ENCODE measurements at places on chromosomes 12 and 14. TPM values are rescaled to one million over a fixed set of nuclear protein-coding genes. Genes with fewer than 3 reads are reported as not detected.

SLC6A15 gene
- 2.6 TPM for total RNA-seq

- no peak for DNase-seq
These were observed 11.2 kb downstream of the DIO2 start for GRCh38 chr14:80200093-80200492.

TMPRSS12 gene
- not detected for total RNA-seq

HVCN1 gene
- 4.1 TPM for total RNA-seq

- no peak for DNase-seq
These were observed 198.5 kb downstream of the SOX5 start for GRCh38 chr12:23750923-23751322.

DNA sequence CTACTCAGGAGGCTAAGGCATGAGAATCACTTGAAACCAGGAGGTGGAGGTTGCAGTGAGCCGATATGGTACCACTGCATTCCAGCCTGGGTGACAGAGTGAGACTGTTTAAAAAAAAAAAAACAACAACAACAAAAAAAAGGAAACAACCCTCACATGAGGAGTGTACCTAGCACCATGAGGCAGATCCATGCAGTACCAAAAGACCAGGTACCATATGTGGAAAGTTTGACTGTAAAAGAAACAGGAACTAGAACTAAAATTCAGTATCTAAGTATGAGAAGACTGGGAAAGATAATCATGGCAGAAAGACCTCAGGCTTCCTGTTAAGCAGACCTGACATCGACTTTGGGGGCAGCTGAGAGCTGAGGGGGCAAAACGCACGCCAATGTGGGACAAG, 55.1 kb downstream of the TRAFD1 start:
- no peak for DNase-seq

- no peak for DNase-seq
These were observed 80.0 kb downstream of the LGMN start for GRCh38 chr14:92668276-92668973.

TRAF3 gene
- 18.6 TPM for total RNA-seq

GRCh38 chr12:50620109-50620977, 115.6 kb downstream of the DIP2B start:
- peak; percentile 94 for DNase-seq

- no peak for DNase-seq
These were observed 16.4 kb upstream of the BTG1 start for GRCh38 chr12:92162079-92162478.

DAD1 gene
- 375 TPM for total RNA-seq

COQ5 gene
- total RNA-seq: 32.6 TPM

GRCh38 chr12:103875666-103876065, 34.6 kb upstream of the NT5DC3 start:
- DNase-seq: no peak

DNA sequence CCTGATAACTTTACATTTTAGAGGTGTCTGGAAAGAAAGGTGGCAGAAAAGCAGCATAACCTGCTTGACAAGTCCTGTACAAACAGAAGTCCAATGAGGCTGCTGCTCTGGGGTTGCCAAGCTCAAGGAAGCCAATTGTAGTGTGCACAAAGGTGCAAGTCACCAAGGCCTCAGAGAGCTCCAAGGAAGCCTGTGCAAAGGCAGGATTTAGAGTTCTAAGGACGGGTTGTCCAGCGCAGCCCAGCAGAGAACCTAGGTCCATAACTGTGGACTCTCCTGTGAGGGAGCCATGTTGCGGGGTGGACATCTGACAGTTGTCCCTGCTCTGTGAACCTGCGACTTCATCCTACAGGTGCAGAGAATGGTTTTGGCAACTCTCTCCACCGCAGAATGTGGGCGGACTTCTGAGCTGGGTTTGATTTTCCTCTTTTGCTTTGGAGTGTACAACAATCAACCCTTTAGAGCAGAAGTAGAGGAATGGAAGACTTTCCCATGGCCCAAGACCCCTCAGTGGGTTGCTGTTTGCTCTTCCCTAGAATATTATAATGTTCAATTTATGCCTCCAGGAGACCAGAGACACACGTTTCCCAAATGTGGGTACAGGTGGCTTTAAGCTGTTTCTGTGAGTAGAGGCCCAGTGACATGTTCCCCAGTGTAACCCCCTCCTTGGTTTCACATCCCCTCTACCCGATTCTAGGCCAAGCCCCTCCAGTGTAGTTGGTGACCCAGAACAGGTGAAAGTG, 81.0 kb downstream of the ETV6 start:
- DNase-seq: no peak

DNA sequence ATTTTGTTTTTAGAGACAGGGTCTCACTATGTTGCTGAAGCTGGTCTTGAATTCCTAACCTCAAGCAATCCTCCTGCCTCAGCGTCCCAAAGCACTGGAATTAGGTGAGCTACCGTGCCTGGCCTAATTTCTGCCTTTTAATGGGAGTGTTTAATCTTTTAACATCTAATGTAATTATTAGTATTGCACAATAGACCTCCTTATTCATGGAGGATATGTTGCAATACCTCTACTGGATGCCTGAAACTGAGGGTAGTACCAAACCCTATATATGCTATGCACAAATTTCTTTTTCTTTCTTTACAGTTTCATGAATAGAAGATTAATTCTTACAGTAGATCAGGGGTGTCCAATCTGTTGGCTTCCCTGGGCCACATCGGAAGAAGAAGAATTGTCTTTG, 47.8 kb downstream of the MYRFL start:
- peak; percentile 32 for DNase-seq

DNA sequence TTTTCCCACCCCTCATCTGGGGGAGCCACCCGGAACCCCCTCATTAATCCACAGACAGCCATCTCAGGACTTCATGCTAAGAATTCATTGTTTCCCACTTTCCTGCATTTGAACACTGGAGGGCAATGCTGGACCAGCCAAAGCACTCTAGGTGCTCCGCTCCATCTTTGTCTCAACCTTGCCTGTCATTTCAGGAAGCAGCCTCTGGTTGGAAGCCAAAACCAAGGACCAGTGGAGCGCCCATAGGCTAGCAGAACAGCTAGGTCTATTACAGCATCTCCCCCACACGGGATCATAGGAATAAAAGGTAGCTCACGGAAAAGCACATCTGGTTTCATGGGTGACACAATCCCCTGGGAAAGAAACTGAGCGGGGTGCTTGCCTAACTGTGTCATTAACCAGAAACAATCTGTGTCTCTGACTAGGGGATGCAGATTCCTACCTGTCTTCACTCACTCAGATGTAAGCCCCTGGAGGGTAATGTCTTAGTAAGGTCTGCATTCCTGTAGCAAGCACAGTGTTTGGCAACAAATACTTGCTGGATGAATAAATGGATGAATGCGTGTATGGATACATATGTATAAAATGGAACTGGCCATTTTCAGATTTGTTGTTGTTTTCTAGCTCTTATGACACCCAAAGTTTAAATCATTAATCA, 197.0 kb downstream of the DAD1 start:
- peak; percentile 71 for DNase-seq

GRCh38 chr14:23568600-23569331, 1.2 kb upstream of the AP1G2 start:
- peak; percentile 28 for DNase-seq

GRCh38 chr12:126198966-126199692, 1133.9 kb downstream of the AACS start:
- DNase-seq: no peak

DNA sequence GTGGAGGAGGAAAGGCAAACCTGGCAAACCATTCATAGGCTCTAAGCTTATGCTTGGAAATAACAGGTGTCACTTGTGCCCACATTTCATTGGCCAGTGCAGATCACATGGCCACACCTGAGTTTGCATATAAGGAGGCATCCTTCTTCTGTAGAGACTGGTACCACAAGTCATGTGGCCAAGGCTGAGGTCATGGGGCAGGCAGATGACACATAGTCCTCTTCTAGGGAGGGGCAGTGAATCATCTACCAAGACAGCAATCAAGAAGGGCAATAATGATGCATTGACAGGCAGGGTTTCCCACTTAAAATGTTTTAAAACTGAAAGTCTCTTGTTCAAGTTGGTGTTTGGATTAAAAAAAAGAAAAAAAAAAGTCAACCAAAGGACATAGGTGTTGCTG, 77.3 kb downstream of the DAAM1 start:
- peak; percentile 47 for DNase-seq

B4GALNT3 gene
- 0.11 TPM for total RNA-seq

CSRP2 gene
- 53.0 TPM for total RNA-seq

- no peak for DNase-seq
These were observed 227.9 kb downstream of the TMEM132D start for GRCh38 chr12:129675947-129676346.

- peak; percentile 21 for DNase-seq
These were observed 3.1 kb downstream of the SINHCAF start for GRCh38 chr12:31322801-31323207.

- DNase-seq: no peak
These were observed 10.4 kb downstream of the SERPINA1 start for GRCh38 chr14:94377866-94378470.

DNA sequence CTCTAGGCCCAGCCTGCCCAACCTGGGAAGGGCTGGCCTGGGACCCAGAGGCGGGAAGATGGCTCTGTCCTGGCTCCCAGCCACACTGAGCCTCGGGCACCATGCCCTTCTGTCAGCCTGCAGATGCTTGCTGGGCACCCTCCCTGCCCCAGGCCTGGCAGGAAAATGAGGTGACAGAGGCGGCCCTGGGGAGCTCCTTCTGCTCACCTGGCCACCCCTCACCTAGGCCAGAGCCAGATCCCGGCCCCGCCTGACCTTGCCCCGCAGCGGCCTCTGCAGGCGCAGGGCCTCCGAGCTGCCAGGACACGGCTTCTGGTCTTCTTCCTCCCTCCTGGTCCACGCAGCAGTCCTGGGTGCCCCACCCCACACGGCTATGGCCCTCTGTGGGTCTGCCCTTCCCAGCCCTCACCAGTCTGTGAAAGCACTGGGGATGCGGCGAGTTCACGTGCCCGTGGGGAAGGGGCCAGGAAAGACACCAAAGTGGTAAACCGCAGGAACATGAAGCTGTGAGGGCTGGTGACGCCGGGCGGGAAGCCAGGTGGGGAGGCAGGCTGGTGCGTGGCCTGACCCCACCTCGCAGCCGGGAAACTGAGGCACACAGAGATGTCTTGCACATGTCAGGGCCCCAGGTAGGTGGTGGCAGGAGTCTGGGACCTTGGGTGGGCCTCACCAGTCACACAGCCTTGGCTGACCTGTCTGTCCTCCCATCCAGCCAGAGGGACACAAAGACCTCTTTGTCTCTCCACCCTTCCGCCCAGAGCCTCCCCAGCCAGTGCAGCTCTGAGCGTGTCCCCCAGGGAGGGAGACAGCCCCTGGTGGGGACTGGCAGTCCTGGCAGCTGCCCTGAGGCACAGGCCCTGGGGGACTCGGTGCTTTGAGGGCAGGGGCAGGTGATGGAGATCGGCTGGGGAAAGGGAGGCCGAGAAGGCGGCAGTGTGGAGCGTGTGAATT, 12.8 kb downstream of the BAG5 start:
- DNase-seq: no peak

AQP6 gene
- total RNA-seq: not detected

DNA sequence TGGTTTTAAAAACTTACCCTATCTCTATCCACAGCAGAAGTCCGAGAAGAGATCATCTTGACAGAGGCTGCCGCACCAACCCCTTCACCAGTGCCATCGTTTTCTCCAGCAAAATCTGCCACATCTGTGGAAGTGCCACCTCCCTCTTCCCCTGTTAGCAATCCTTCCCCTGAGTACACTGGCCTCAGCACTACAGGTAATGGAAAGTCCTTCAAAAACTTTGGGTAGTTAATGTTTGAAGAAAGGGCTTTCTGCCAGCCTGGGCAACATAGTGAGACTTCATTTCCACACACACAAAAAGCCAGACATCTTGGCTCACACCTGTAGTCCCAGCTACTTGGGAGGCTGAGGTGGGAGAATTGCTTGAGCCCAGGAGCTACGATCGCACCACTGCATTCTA, 41.6 kb upstream of the RIC8B start:
- no peak for DNase-seq

TMED10 gene
- 363 TPM for total RNA-seq

DNA sequence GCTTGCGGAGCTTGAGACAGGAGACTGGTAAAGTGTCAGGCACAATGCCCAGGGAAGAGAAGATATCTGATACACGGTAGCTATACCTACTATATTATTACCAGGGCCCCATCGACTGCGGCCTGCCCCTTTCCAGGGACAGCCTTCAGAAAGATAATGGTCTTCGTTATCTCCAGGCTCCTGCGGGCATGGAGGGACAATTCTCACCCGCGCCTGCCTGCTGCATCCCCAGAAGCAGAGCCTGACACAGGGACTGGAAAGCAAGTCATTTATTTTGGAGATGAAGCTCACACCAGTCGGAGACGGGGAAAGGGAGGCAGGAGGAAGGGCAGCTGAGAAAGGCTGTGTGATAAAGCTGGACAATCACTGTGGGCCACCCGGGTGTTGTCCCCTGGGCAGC, 67.9 kb upstream of the FAM222A start:
- no peak for DNase-seq

- DNase-seq: no peak
These were observed 113.6 kb upstream of the BTG1 start for GRCh38 chr12:92259291-92259690.

NOC4L gene
- 10.2 TPM for total RNA-seq

DNA sequence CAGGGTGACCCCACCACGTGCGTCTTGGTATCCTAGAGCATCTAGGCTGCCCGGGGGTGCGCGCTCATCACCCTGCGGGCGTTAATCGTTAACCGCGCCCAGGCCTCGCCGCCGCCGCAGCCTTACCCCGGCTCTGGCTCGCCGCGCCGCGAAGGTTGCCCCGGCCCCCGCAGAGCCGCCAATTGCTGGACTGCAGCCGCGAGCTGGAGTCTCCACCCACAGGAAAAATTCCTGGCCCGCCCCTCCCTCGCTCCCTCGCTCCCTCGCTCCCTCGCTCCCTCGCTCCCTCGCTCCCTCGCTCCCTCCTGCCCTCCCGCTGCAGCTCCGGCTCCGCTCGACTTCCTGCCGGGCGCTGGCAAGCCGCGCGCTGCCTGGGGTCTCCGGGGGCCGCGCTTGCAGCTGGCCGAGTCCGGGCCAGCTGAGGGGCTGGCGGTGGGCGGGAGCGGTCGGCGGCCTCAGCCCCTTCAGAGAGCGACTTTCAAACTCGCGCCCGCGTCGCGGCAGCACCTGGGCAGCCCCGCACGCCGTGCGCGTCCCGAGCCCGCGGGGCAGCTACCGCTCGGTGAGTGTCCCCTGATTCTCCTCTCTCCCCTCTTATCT, at the start of gene PLEKHG3:
Gene PLEKHG3 (plus strand): TSS at position 282 of the 600 bp plus-strand sequence. CDS start 23,208 bp downstream, outside the sequence.
- peak; percentile 82 for DNase-seq

PARP11 gene
- 2.1 TPM for total RNA-seq

DNA sequence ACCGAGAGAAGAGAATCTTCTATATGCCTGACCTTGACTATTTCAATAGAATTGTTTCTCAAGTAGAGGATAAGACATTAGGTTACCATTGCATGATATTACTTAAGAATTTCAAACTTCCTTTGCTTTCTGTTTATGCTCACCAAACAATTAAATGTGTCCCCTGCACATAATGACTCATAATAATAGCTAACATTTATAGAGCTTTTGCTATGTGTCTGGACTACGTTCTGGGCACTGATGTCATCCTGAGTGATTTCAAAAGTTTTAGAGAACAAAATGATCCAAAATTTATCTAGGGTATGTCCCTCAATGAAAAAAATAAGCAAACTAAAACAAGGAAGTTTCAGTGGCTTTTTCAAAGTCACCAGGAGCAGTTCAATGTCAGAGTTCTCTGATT, 38.8 kb downstream of the SLC15A5 start:
- DNase-seq: peak; percentile 53

Data from GM23248 (cell line).